ENCODE measurements at places on chromosomes 5 and 9.

DNA sequence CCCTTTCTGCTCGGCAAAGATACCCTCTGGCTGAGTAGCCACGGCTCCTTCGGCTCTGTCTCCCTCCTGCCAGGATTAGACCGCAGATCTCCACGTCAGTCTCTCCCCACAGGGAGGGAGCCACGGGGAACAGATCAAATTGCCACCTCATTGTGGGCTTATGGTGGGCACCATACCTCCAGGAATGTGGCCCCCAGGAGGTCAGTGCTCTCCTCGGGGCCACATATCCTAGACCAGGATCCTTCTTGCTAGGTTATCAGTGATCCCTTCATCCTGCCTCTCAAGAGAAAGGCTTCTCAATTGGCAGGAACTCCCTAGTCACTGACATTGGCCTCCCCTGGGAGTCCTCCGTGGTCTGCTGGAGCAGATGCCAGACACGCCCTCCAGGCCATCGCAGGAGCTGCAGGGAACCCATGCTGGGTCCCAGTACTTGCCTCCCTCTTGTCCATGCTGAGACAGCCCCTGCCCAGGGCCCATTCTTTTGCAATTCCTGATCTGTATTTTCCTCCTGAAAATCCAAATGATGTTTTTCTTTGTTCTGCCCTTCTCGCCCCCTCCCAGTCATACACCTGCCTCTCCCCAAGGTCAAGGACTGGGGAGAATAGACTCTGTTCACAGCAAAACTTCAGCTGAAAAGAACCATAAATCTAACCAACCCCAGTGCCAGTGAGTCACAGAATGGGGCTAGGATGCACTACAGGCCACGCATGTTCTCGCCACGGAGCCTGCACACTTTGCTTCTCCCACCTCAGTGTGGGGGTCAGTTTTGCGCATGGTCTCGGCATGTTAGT is 31.6 kb upstream of the ENHO start:
- no peak for DNase-seq

- no peak for DNase-seq
Measured at GRCh38 chr9:27540502-27540901, 10.9 kb upstream of the MOB3B start.

GRCh38 chr5:180769821-180770220 is 30.0 kb upstream of the OR2Y1 start:
- no peak for DNase-seq

DNA sequence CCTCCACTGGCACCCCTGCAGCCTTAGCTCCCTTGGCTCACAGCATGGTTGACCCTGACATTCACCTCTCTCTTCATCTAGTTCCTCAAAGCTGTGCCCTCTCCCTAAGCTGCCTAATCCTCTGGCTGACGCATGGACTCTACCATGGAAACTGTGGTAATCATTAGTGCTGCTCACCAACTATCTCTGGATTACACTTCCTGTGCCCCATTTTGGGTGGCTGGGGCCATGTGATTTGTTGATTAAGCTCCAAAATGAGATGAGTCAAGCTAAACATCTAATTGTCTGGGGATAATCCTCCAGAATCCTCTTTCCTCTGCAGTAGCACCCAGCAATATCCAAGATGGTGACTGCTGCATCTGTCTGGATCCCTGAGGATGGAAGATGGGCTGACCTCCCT is 264.4 kb downstream of the SH3GL2 start:
- DNase-seq = no peak

GRCh38 chr9:91207729-91208418 is 153.8 kb downstream of the AUH start:
- no peak for DNase-seq

- DNase-seq = no peak
Measured at GRCh38 chr5:54703133-54703532, 185.6 kb downstream of the SNX18 start.

DNA sequence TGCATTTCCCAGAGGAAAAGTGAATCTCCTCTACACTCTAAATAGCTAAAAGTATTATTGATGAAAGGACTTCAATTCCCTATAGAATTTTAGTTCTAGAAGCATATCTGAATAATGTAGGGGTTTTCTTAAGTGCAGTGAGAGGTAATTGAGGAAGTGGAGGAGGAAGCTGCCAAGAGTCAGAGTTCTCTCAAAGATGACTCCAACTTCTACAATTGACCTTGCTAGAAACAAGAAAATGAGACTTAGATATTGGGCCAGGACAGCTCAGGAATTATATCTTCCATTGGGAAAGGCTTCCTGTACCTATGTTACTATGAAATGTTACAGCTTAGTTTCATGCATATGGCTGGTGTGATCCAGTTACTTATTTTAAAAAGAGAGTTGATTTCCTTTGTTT is 10.4 kb upstream of the F2R start:
- DNase-seq = no peak

GRCh38 chr9:136109351-136110081 is 9.2 kb downstream of the TMEM250 start:
- DNase-seq = peak; percentile 79

- no peak for DNase-seq
Measured at GRCh38 chr9:106717686-106718085, 145.3 kb upstream of the ZNF462 start.

DNA sequence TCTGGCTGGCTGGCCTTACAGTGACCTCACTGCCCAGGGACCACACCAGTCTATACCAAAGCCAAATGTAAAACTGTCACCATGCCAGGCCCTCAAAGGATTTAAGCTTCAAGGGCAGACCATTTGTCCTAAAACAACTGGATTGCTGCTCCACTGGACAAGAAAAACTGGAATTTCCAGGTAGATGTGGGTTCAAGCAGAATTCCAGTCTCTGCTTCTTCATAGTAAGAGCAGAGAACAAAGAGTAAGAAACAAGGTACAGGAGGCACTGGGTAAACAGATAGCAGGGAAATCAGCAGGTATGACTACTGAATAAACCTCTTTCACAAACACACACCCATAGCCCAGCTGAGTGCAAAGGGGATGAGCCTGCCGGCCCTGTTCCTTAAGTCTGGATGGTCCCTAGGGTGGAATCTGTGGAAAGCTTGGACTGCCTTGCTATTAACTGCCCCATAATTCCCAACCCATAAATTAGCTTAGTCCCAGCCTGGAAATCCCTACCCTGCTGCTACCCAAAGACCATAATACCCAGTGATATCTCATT is 5.5 kb downstream of the B4GALT1 start:
- DNase-seq = no peak

GRCh38 chr5:157672976-157673375 is 1.6 kb downstream of the C5orf52 start:
- no peak for DNase-seq

GRCh38 chr5:100647461-100648230 is 112.5 kb downstream of the FAM174A start:
- DNase-seq = no peak

DNA sequence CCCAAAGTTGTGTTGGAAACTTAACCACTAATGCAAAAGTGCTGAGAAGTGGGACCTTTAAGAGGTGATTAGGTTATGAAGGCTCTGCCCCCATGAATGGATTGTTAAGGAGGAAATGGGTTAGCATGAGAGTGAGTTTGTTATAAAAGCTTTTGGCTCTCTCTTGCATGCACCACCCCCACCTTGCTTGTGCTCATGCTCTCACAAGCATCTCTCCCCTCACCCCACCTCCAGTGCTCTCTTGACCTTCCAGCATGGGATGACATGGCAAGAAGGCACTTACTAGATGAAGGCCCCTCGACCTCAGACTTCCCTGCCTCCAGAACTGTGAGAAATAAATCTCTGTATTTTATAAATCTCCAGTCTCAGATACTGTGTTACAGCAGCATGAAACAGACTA is 52.8 kb downstream of the RICTOR start:
- no peak for DNase-seq

GRCh38 chr5:95836544-95836943 is 14.0 kb upstream of the GLRX start:
- DNase-seq = no peak
